ENCODE measurements at places on chromosomes 2 and 18. TPM values are rescaled to one million over a fixed set of nuclear protein-coding genes. Genes with fewer than 3 reads are reported as not detected.

FIGLA gene
- not detected for total RNA-seq

GRCh38 chr2:217755027-217755745, 247.6 kb downstream of the TNS1 start:
- no peak for DNase-seq

DNA sequence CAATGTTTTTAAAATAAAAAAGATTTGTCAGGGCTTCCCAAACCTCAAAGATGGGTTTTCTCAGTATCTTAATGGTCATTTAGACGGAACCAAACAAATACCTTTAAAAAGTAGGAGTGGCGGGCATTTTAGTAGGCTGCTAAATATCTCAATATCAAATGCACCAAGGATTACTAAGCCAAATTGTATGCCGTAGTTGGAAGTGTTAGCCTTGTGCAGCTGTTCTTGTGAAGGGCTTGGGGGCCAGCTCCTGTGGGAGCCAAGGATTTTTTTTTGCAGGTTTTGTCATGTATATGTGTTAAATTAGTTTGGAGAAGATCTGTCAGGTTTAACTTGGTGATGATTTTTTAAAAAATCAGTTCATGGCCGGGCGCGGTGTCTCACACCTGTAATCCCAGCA, 52.1 kb downstream of the ACTR2 start:
- no peak for DNase-seq

HTR2B gene
- 0.72 TPM for total RNA-seq

GRCh38 chr18:7196421-7196820, 34.5 kb upstream of the LRRC30 start:
- no peak for DNase-seq

All from IMR-90 (cell line).